ACHN (cell line): ENCODE measurements at places on chromosomes 6 and 20.

- no peak for DNase-seq
Measured at GRCh38 chr6:141267420-141267819, 865.3 kb upstream of the GJE1 start.

DNA sequence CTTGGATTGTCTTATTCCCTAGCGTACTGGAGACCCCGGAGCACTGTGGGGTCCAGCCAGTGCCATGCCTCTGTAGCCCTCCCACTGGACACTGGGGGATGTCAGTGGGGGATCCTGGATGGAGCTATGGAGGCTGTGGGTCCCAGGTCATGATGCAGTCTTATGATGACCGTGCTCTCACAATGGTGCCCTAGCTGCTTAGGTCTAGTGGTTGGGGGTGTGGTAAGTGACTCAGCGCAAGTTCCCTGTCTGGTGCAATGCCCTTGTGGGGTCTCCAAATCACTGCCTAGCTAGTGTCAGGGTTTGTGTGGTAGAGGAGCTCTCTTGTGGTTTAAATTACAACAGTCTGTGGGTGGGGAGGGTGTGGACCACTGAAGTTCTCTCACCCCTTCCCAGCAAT is 135.4 kb downstream of the CDC5L start:
- no peak for DNase-seq

DNA sequence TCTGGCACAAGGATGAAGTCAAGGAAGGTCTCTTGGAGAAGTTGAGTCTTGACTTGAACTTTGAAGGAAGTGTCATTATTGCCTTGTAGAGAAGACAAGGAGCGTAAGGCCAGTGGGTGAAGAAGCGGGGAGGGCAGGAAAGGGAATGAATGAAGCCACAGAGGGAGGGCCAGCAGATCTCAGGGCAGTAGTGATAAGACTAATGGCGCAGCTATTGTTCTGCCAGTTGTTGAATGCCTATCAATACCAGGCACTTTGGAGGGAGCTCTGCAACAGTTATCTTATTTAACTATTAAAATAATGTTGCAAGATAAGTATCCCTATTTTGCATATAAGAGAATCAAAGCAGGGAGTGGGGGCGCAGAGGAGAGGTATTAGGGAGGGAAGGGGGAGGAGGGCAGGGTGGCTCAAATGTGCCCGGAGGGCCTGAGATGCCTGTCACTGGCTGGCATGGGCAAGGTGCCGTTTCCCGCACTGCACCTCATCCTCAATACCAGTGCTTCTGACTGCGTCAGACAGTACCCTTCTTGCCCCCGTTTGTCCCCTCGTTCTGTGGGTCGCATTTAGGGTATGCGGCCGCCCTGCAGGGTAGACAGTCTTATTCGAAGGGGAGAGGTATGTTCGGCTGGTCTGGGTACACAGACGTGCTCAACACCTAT is 109.8 kb downstream of the ZDHHC14 start:
- no peak for DNase-seq

- no peak for DNase-seq
Measured at GRCh38 chr6:22878706-22879105, 309.3 kb downstream of the HDGFL1 start.

DNA sequence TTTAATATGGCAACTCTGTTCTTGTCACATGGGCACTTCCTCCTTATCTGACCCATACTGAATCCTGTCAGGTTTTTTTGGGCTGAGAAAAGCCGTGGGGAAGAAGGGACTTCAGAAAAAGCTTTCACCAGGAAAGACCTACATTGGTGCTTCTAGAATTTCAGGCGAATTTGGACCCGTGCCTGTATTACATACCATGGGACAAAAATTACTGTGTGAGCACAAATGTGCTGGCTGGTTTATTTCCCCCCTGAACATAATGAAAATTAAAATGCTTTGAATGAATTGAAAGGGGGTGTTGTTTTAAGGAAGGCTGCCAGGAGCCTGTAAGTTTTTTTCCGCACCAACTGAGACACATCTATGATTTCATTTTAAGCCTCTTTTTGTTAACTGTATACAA is 29.6 kb downstream of the CAP2 start:
- DNase-seq, result no peak

DNA sequence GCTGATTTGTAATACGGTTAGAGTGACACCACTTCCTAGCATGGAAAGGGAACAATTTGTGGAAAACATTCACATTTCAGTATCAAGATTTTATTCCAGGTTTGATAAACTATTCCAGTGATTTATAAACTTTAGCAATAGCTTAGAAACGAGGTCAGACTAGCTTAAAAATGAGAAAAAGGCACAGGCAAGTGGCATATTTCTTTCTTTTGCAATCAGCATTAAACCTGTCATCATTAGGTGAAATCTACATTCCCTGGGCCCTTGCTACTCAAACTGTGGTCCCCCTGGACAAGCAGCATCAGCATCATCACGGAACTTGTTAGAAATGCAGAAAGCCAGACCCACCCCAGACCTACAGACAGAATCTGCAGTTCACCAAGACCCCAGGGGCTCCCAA is 29.9 kb downstream of the TBC1D7 start:
- DNase-seq, result no peak

DNA sequence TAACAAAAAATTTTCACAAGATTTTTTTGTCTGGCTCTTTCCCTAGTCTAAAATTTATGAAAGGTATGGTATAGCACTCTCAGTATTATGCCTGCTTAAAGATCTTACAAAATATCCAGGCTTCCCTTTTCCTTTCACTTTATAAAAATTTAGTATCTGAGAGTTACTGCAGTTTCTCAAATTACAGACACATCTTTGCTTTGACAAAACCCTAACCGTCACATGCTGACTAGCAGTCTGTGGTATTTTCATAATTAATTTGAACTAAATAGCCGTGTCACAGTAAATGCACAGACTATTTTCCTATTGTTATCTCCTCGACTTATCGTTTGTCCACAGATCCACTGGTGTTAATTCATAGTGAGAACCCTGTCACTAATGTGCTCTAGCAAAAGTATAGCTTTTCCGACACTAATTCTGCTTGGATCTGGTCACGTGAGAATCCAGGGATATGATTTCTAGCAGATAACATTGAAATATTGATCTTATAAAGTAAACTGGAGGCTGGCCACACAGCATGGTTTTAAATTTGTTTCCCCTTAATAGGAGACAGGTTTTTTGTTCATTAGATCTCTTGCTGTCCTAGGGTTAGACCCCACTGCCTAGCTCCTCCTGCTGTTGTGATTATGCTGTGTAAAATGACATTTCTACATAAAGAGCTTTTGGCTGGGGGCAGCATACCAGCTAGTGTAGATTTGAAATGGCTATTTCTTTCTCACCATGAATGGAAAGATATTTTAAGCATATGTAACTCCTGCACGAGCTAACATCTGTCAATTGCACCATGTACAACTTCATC is 340.6 kb upstream of the SASH1 start:
- no peak for DNase-seq

GRCh38 chr6:32613475-32613874 is 23.7 kb upstream of the HLA-DQA1 start:
- DNase-seq, result no peak

DNA sequence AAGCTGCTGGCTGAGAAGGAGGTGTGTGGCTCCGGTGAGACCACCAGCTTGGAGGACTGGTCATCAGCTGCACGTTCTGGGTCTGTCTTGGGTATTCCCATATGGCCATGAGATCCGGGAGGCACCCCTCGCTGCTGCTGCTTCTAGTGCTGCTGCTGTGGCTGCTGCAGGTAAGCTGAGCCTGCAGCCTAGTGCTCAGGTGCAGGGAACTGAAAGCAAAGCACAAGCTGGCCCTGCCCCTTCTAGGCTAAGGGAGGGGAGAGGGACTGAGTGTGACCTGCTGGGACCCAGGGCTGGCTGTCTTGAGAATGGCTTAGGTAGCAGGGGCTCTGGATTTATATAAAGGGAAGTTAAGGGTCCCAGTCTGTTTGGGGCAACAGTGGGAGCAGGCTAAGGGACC is 403 bp downstream of the CDH26 start:
- no peak for DNase-seq
